Stimulated activated CD8-positive, alpha-beta memory T cell treated with anti-CD3 and anti-CD28 coated beads, Interleukin-2, amount 100 ng/mL, for 1 hour (primary cell): ENCODE measurements at places on chromosomes 2 and 18.

GRCh38 chr18:9290156-9290555 is 44.4 kb upstream of the TWSG1 start:
- DNase-seq = no peak

- peak; percentile 54 for DNase-seq
Observed at GRCh38 chr2:73212448-73213176, 1.4 kb upstream of the SMYD5 start.

DNA sequence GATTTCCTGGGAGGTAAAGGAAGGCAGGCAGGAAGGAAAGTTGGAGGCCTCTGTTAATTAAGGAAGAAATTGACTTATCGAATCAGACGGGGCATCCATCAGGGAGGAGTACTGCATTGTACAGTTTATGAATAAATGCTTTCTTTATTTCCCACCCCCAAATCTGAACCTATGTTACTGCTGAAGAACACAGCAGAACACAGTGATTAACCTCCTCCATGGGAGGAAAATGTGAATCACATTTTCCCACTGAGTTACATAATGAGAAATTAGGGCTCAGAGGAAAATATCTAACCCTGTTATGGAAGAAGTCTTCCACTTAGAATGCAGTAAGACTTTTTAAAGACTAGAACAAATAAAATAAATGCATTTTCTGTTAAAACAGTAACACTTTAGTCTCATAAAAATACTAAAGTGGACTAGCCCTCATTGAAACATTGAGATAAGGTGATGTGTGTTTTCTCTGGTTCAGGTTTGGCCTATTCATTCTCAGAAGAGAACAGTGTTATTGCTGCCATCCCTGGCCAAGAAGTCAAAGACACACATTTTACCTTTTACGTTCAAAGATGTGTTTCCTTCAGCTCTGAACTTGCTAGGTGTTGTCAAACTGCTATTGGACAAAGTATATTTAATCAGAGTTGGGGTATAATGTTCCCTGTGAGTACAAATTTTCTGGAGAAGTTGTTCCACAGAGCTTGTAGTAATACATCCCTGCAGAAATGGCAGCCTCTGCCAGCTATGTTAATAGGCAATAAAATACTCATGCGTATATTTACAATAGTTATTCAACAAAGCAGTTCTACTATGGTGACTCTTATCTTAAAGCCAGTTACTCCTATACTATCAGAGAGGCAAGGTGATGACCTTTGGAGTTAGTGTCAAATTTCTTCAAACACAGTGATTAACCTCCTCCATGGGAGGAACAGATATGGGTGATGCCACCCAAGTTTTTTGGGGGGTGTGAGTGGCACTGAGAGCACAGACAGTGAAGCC is 11.1 kb downstream of the DNAH6 start:
- no peak for DNase-seq

DNA sequence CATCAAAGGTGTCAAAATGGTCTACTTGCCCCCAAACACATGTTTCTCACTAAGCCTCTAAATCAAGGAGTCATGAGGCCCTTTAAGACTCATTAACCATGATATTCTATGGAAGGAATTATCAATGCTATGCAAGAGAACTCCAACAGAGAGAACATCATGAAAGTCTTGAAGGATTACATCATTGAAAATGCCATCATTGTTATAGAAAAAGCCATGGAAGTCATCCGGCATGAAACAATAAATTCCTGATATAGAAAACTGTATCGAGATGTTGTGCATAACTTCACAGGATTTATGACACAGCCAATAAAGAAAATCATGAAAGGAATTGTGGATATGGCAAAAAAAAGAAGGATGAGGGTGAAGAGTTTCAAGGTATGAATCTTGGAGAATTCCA is 1363.6 kb upstream of the CDH2 start:
- DNase-seq = no peak

DNA sequence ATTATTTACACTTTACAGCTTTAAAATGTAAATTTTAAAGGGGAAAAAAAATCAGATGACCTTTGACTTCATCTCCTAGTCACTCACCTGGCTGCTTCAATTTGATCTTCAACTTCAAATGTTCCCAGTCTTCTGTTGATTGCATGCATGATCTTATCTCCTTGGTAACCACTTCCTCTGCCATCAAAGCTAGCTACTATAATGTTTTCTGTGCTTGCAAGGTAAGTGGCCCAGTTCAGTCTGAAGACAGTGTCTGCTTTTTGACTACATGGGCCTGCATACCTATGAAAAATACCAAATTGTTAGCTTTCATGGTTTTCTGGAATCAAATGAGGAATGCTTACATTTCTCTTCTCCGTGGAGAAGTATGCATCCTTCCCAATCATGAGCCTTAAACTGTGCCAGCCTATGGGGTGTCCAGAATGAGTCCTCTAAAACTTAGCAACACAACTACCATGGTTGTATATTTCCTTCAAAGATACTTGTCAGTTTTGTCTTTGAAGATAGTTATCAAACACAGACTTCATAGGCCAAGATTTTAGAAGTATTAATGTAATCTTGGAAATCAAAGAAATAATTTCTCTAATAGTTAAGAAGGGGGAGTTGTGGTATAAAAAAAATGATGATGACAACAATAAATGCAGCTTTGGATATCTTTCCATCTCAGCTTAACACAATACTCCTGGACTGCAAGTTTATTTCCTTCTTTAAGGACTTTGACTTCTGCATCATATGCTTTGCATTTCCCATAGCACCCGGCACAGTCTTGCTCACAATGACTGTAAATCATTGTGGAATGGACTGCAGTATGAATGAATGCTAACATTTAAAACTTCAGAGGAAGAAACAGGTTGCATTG is 62.1 kb downstream of the DPP4 start:
- DNase-seq = no peak

GRCh38 chr2:10575609-10576280 is 114.0 kb downstream of the NOL10 start:
- no peak for DNase-seq

DNA sequence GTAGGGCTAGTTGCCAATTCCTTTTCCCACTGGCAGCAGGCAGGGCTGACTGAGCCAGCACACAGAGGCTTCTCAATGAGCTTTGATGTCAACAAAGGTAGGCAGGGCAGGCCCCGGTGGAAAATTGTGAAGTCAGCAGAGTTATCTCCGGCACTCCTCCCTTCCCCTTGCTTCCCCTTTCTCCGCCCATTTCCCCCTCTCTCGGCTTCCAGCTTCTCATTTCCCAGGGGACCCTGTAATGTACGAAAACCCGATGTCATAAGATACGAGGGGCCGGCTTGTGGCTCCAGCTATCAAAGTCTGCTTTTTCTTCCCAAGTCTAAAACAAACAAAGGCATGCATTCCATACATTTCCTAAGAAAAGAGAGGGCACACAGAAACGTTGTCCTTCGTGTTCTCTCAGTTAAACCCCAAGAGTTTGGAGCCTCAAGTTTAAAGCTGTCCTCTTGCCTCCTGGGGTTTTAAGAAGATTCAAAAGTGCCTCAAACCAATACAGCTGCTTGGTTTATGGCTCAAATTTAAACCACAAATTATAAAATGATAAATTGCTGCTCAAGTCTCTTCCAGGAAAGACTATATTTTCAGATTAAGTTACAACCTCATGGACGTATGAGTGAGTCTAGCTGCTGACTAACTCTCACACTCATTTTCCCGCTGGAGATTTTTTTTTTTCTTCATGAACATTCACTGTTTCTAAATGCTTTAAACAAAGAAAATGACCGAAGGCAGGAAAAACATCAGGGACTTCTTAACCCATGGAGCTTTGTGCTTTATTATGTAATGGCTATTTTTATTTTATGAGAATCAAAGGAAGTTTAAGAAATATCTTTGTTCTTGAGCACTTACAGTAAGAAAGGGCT is 27.2 kb upstream of the EML4 start:
- no peak for DNase-seq

- DNase-seq = no peak
Observed at GRCh38 chr18:58682429-58683069, 11.3 kb downstream of the MALT1 start.

DNA sequence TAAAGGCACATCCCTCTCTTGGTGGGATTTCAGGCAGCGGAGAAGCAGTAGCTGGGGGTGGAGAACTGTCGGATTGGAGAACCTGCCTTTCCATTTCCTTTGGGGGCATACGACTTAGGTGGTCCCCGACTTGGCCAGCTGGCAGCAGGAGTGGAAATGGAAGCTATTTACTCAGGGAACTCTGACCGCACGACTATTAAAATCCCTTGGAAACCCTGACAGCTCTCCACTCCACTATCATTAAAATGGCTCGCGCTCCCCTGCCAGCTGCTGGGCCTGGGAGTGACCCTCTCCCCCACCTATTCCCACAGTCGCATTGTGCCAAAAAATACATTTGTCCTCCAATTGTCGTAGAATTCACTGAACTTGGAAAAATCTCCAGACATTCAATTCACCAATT is 77.7 kb upstream of the APCDD1 start:
- DNase-seq = no peak

- no peak for DNase-seq
Observed at GRCh38 chr2:15997728-15998280, 57.5 kb downstream of the MYCN start.

- no peak for DNase-seq
Observed at GRCh38 chr18:35435401-35435800, 58.3 kb upstream of the ZNF396 start.

- DNase-seq = no peak
Observed at GRCh38 chr2:65311596-65311995, 84.0 kb downstream of the ACTR2 start.

DNA sequence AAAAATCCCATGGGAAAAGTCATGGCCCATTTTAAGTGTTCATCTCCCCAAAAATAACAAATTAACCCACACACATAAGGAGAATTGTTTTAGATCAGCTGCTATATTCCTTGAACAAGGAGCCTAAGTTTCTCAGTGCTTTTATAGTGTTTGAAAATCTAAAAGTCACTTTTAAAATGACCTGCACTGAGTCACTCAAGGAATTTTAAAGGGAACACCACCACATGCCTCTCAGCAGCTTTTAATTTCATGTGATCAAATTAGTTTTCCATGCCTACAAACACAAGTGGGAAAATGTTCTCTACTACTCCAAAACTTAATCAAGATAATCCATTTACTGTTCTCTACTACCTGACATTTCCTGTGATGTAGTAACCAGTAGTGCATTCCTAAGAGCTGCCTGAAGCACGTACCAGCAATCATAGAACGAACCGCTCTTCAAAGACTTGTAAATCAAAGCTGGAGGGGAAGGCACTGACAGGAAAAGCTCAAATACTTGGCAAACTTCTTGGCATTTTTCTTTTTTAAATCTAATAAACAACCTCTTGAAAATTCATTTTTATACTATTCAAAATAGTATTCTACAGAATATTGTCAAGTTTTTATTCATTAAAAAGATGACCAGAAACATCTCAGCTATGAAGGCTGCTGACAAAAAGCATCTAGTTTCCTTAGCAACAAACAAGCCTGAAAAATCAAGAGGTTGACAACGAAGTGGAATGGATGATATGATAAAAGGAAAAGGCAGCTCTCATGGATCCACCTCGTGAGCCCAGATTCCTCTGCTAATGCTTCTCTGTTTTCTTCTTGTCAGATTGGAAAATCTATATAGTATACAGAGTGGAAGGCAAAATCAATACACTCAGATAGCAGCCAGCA is 37.2 kb downstream of the LRPPRC start:
- DNase-seq = no peak

- no peak for DNase-seq
Observed at GRCh38 chr18:21853016-21853415, 112.4 kb downstream of the MIB1 start.

DNA sequence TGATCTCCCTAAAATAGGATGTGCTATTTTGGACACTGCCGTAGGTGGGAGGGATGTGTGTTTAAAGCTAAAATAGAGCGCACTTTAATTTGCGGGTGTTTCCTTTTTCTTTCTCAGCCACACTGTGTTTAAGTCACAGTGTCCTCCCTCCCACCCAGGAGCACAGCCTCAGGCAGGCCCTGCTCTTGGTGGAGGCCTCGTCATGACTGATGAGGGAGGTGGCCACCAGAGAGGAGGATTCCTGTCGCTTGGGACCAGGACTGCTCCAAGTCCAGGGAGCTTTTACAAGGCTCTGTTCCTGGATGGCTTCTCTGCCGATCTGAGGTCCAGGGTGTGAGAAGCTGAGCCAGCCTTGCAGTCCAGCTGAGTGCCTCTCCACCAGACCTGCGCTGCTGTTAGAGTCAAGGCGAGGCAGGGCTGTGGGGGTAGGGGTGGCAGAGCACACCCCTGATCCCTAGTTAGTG is 33.5 kb downstream of the INPP4A start:
- DNase-seq = no peak

- no peak for DNase-seq
Observed at GRCh38 chr2:235041221-235041917, 89.6 kb downstream of the SH3BP4 start.

- DNase-seq = no peak
Observed at GRCh38 chr2:195587966-195588365, 69.1 kb upstream of the SLC39A10 start.

GRCh38 chr2:107276034-107276433 is 390.1 kb upstream of the ST6GAL2 start:
- no peak for DNase-seq

GRCh38 chr2:76491503-76491902 is 780.8 kb upstream of the GCFC2 start:
- DNase-seq = no peak

- no peak for DNase-seq
Observed at GRCh38 chr18:39751161-39751560, 2185.6 kb upstream of the CELF4 start.

- DNase-seq = no peak
Observed at GRCh38 chr2:72579591-72580180, 246.1 kb downstream of the EXOC6B start.
